ENCODE measurements at places on chromosomes 6 and 20.

DNA sequence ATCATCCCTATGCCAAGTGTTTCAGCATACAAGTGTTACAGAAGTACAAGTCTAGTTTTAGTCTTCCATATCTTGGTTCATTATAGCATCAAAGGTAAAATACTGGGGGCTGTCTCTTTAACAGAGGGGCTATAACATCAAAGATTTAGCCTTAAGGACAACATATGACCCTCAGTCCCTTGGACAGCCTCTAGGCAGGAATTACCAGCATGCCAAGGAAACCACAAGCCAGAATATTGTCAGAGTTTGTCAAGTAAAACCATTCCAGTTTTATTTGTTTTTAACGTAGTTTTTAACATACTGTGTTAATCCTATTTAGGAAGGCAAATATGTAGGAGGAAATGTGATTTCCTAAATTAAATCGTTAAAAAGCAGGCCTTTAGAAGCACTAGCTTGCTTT, 18.6 kb downstream of the ZKSCAN8 start:
- no peak for DNase-seq

GRCh38 chr20:62832212-62832922, 15.5 kb downstream of the COL9A3 start:
- DNase-seq = no peak

DNA sequence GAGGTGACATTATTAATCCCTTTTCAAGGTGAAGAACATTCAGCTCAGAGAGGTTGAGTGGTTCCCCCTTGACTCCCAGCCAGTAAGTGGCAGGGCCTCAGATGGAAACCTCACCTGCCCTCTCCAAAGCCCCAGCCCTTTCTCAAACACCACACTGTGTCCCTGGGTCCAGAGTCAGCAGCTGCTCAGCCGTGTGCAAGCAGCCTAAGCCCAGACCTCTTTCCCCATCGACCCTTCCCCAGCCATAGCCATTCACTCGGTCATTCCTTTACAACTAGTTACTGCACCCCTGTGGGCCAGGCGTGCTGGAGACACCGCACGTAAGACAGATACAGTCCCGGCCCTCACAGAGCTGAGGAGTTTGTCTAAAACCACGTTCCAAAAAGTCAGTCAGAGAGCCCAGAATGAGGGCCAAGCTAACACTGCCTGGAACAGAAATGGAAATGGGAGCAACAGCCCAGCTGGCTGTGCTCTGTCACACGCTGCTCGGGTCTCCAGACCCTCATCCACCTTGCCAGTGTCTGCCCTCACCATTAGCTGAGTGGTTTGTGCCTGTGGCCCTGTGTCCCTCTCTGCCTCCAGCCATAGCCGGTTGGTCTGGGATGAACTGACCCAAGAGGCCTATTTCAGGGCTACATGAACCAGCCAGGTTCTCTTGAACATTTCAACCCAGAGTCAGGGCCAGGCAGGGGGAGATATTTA, 29.6 kb downstream of the ZC3H12D start:
- DNase-seq = no peak

GRCh38 chr6:117976030-117976651, 69.1 kb downstream of the SLC35F1 start:
- DNase-seq = peak; percentile 1

DNA sequence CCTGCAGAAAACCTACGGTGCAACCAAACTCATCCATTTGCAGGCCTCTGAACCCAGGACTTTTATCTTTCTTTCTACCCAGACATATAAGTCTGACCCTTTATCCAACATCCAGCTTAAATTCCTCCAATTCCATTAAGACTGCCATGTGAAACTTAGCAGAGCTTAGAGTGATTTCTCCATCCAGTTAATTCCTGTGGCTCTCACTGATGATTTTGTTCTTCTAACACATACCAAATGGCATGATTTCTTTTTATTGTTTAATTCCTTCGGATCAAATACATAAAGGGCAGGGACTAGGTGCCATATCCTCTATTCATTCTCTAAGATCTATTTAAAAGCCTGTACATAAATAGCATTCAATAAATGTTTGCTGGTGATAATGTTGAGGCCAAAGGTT, 92.9 kb downstream of the TASP1 start:
- DNase-seq = no peak

DNA sequence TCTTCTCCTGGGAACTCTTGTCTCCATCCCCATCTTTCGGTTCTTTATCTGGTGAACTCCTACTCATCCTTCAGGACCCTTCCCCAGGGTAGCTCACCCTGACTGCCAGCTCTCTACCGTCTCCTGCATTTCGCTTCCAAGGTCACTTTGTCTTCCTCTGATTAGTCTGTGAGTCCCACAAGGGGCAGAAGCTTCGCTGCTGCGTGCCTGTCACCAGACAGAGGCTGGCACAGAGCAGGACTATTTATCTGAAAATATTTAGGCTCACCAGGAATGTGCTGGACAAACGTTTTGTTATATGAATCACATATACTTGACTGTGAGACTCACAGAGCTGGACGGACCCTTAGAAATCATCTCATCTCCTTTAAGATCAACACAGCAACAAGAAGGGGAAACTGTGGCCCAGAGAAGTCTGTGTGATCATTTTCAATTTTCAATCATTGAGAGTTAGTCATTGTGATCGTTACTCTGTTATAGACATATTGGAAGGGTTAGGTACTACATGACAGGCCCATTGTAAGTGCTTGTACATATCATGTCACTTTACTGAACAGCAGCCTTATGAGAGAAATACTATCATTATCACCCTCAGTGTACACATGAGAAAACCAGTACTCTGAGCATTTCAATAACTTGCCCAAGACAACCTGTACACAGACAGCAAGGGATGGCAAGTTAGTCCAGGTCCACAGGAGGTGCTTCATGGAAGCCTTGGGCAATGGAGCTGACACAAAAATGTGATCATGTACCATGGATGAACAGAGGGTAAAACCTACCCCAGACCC, 51.4 kb downstream of the JPH2 start:
- DNase-seq = no peak

DNA sequence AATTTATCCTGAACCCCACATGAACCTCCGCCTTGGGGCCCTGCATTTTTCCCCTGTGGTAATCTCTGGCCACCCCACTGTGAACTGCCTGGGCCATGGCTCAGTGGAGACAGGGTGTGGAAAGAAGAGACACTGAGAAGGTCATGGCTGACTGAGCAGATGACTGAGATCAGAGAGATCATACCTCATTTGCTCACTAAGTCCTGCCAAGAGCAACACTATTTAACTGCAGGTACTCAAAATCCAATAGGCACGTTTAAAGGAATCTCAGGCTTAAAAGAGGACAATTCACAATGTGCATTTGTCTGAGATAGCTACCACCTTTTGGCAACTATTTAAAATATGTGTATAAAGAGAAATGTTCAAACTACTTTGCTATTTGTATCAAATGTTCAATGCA, 305.0 kb downstream of the GMDS start:
- no peak for DNase-seq

- DNase-seq = no peak
These were observed 13.7 kb downstream of the CRNKL1 start for GRCh38 chr20:20038586-20038985.
